ENCODE measurements at places on chromosomes 7 and 10.

- peak; percentile 64 for ATAC-seq
Observed at GRCh38 chr10:89793649-89794254, 92.4 kb downstream of the KIF20B start.

DNA sequence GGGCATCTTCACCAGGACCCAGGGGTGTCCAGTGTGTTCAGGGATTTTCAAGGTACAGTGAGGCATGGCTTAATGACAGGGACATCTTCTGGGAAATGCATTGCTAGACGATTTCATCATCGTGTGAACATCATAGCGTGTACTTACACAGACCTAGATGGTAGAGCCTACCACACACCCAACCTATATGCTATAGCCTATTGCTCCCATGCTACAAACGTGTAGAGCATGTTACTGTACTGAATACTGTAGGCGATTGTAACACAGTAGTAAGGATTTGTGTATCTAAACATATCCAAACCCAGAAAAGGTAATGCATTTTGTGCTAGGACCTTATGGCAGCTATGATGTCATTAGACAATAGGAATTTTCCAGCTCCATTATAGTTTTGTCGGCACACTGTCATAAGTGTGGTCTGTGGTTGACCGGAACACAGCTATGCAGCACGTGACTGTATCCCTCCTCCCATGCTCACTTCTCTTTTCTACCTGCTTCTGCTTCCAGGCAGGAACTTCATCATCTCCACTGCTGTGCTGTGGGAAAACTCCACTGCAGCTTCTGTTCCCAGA, 416.2 kb upstream of the NFE2L3 start:
- no peak for ATAC-seq

DNA sequence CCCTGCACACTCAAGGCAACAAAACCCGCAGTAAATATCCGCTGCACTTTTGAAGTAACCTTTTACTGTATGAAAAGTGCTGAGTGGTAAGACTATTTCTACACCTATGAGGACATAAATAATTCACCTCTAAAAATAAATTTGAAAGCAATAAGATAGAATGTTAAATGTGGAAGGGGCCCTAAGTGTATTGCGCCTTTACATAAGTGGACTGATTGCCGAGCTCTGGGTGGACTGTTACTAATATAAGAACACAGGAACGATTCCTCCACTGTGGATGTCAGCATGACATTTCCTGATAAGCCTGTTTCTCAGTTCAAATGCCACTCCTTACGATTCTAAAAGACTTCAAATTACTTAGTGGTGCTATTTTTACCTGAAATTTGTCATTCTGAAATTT, 192.0 kb upstream of the PTN start:
- no peak for ATAC-seq

DNA sequence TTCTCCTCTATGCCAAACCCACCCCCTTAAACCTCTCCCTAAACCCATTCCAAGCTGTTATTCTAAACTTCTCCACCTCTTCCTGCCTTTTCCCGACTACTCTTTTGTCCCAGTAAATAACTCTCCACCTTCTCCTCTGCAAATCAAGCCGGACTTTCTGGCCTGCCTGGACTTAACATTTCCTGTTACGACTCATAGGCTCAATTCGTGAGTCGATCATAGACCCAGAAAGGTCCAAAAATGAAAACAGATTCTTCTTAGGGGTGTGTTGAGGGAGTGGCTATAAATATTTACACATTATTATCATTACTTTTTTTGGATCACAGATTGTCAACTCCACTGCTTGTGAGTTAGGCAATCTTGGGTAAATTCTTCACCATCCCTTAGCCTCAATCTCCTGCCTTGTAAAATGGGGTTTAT, 59.0 kb upstream of the HABP2 start:
- ATAC-seq: no peak

- no peak for ATAC-seq
Observed at GRCh38 chr10:105183536-105183935, 542.4 kb downstream of the SORCS3 start.

DNA sequence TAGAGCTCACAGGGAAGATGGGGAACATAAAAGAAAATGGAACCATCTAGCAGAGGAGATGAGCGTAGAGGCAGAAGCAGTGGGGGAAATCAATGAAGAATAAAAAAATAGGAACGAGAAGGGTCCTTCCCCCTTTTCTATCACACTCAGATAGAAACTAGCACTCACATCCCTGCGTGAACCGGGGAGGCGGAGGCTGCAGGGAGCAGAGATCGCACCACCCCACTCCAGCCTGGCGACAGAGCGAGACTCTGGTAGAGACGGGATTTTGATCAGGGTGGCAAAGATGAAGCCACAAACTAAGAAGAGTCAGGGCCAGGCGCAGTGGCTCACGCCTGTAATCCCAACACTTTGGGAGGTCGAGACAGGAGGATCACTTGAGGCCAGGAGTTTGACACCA, 64.7 kb upstream of the ECHDC3 start:
- peak; percentile 58 for ATAC-seq

- no peak for ATAC-seq
Observed at GRCh38 chr7:30266686-30267085, 17.7 kb upstream of the ZNRF2 start.

GRCh38 chr7:44292876-44293560, 32.4 kb downstream of the CAMK2B start:
- ATAC-seq: no peak

DNA sequence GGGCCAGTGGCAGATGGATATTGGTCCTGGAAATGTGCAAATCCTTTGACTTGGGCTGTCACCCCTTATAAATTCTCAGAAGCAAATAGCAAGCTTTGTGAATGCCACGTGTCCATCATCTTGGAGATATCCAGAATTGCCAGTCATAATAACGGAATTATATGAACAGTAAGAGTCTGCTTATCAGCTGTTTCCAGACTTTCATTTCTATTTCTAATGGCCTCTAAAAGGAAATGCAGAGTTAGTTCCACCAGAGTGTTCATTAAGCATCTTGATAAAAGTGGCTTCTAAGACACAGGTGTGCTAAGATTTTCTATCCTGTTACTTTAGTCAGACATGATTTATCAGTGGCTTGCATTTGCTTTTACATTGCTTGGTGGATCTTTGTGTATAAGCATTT, 87.4 kb downstream of the RAMP3 start:
- no peak for ATAC-seq

- ATAC-seq: no peak
Observed at GRCh38 chr10:118457824-118458428, 115.8 kb upstream of the FAM204A start.

DNA sequence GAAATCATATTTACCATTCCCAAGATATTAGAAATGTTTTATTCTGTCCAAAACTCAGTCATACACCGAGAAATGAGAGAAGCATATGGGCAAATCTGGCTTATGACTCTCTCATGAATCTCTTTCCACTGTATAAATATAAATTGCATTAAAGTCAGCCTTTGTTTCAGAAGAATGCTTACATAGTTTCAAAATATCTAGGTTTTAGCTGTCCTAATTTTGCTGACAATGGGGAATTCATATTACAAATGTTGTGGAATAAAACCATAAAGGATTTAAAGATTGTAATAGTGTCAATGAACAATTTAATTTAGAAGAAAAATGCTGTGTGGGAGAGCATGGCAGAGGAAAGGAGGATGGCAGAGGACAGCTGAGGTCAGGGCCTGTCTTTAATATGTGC, 185.0 kb upstream of the THSD7A start:
- ATAC-seq: no peak

GRCh38 chr10:70466951-70467350, 11.6 kb upstream of the PALD1 start:
- no peak for ATAC-seq

DNA sequence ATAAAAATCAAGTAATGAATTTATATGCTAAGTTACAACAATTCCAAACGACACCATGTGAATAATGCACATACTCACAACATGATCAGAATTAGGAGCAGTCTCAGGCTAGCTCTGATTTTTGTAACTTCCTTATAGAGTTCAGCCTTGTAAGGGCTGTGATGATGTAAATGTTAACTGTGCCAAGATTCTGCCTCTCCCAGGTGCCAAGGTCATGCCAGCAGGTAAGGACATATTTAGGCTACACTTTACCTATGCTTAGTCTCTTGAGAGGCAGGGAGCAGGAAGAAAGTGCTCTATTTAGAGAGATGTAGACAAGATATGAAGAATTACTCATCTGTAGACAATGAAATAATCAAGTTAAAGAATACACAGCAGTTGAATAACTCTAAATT, 53.6 kb upstream of the AGR3 start:
- ATAC-seq: no peak

GRCh38 chr10:98326621-98327027, 58.6 kb upstream of the LOXL4 start:
- ATAC-seq: no peak

DNA sequence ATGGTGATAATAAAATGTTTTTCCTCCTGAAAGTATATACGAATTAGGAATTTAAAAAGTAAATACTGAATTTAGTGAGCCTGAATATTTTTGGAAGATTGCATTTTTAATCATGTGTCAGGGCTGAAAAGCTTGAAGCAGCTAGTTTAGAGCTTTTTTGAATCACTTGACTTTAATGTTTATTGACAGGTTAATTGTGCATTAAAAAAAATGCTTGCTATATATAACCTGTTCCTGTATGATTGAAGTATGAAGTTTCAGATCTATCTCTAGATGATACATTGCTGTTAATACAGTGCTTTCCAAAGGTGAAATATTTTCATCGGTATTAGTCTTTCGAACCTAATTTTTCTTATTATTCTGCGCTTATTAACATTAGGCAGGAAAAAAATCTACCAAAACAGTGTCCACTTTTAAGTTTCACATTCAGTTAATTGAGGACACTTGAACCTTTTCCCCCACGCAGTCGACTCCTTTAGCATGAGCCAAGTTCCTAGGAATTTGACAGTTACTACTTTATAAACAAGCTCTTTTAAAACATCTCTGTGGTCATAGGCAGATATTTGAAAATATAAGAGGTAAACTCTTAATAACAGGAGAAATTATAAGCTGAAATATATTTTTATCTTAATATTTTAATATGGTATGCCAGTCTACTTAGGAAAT, 187.1 kb downstream of the MLLT10 start:
- ATAC-seq: no peak

GRCh38 chr7:92375013-92375412, 72.3 kb upstream of the GATAD1 start:
- no peak for ATAC-seq

DNA sequence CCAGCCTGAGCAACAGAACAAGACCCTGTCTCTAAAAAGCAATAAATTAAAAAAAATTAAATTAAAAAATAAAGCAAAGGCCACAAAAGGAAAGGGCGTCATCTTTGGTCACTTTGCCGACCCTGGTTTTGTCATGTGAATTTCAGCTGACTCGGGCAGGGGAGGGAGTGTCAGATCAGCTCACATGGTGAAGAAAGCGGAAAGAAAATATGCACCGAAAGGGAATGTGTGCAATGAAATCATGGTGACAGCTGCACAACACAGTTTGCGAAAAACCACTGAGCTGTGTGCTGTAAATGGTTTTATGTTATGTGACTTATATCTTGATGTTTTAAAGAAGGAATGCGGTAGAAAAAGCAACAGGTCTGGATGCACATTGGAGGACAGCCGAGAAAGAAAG, 39.8 kb downstream of the RCC1L start:
- ATAC-seq: no peak

GRCh38 chr10:2342206-2342605, 604.9 kb upstream of the ADARB2 start:
- no peak for ATAC-seq

GRCh38 chr7:2170576-2171521, 61.9 kb downstream of the MAD1L1 start:
- ATAC-seq: no peak
